ELR (cell line): ENCODE measurements at places on chromosomes 2 and 18.
A peak's percentile ranks its signal among the peaks of the same experiment; 100 is the strongest.

DNA sequence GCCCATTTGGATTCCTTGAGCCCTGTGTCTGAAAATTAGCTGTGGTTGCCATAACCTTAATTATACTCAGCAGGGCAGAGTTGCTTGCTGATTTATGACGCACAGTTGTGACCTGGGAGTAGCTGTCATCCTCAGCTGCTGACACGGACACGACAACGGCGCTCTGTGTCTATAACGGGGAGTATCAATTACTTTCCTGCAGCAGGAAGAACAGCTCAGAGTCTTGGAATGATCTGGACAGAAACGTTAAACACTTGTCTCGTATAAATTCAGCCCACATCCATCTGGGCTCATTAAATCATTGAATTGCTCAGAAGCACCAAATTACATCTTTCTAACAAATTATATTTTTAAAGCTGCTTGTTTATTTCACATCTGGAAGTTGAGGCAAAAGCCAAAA lies 116.3 kb downstream of the SEPTIN10 start:
- peak; percentile 91 for DNase-seq

DNA sequence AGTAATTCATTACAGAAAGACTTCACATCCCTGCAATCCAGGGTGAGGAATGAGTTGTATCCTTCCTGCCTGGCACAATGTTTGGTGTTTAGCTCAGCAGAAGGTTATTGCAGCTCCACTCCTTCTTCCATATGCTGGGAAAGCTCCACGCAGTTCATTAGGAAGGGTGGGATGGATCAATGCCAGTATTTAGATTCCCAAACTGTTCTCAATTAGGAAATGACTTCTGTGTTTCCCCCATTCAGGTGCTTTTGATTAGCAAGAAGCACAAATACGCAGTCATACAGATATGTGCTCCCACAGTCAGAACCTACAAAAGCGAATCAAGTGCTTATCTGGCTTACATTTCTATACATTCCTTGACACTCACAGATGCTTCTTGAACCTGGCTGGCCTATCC lies 340.6 kb downstream of the NYAP2 start:
- DNase-seq = no peak

- DNase-seq = no peak
Measured at GRCh38 chr2:108560241-108560811, 26.1 kb downstream of the LIMS1 start.

- no peak for DNase-seq
Measured at GRCh38 chr18:68803356-68803755, 5.5 kb downstream of the CCDC102B start.

DNA sequence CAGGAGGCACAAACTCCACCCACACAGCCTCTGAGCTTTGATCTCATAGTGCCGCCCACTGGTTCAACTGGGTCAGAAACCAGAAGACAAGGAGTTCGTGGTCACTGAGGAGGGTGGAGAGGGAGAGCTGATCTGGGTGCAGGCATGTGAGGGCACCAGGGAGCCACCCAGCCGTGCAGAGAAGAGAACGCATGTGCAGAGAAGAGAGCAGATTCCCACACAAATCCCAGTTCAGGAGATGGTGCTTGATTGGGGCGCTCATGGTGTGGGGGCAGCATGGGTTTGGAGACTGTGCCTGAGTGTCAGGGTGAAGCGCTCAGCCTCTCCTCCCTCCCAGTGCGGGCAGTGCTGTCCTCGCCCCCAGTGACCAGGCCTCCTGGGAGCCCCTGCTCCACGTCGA lies 375.2 kb upstream of the MYT1L start:
- DNase-seq = no peak

DNA sequence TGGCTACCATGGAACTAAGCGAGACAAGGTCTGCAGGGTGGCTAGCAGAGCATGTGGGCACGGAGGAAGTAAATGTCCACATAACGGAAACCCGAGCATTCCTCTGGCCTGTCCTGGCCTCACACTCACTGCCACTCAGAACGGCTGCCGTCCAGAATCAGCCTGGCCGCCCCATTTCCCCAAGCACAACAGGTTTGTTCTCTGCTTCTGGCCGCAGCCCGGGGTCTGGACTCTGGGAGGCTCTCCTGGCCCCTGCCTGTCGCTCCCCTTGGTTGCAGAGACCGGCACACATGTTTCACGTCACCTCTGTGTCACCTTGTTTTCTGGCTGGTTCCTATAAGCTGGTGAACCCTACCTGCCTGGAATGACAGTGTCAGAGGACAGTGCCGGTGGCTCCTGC lies 69.3 kb downstream of the GLI2 start:
- DNase-seq = no peak

DNA sequence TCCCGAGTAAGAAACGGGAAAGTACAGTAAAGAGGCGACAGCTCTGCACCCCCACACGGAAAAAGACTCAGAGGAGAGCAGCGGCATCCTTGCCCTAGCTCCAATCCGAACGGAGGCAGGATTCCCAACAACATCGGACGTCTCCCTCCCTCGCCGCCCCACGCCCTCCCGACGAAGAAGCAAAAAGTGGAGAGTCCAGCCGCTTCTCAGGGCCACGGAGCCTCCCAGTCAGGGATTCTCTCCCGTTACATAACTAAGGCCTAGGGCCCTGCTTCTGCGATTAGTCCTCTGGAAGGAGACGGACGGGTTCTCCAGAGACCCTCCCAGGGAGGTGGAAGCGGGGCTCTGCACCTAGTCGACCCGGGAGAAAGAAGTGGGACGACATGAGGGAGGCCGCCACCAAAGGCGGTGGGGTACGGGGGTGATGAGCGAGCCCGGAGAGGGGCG lies 587 bp downstream of the SUMO1 start:
- DNase-seq = peak; percentile 76

DNA sequence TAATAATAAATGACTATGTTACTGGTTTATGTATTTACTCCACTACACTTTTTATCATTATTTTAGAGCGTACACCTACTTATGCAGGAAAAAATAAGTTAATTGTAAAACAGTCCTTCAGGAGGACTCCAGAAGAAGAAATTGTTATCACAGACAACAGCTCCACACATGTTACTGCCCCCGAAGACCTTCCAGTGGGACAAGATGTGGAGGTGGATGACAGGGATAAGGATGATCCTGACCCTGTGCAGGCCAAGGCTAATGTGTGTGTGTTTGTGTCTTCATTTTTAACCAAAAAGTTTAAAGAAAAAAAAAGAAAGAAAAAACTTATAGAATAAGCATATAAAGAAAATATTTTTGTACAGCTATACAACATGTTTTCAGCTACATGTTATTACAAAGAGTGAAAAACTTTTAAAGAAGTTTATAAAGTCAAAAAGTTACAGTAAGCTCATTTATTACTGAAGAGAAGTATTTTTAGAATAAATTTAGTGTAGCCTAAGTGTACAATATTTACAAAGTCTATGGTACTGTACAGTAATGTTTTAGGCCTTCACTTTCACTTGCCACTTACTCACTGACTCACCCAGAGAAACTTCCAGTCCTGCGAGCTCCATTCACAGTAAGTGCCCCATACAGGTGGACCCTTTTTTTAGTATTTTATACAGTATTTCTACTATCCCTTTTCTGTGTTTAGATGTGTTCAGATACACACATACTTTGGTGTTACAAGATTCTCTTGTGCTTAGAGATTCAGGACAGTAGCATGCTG lies 7.5 kb downstream of the TGFBRAP1 start:
- peak; percentile 63 for DNase-seq

- no peak for DNase-seq
Measured at GRCh38 chr2:188511346-188511745, 219.7 kb downstream of the GULP1 start.

GRCh38 chr2:104866883-104867812 lies 13.2 kb downstream of the POU3F3 start:
- no peak for DNase-seq

- DNase-seq = no peak
Measured at GRCh38 chr2:145410086-145410485, 890.2 kb upstream of the ZEB2 start.

DNA sequence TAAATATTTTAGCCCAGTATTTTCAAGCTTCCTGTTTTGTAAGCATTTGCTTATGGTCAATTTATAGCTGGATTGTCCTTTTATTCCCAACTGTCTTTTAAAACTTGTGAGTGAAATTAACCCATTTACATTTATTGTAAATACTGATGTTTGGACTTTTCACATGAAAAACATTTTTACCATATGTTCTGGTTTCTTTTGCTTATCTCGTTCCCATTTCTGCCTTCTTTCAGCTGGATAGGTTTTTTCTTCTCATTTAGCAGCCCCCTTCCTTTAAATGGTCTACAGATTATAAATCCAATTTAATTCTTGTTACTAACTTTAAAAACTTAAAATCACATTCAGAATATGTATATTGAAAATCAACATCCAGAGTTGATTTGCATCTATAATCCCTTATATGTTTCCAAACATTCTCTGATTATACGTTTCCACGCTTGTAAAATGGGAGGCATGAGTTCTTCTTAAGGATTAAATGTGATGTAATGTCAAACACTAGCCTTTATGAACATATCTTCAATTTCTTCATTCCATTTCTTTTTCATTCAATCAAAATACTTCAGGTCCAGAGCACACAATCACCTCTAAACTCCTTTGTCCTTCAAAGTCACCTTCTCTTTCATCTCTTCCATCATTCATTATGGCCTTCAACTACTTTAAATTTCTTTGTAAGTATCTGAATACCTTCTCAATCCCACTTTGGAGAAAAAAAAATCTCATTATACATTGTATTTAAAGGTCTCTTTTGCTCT lies 1.1 kb upstream of the KDM3A start:
- DNase-seq = no peak

DNA sequence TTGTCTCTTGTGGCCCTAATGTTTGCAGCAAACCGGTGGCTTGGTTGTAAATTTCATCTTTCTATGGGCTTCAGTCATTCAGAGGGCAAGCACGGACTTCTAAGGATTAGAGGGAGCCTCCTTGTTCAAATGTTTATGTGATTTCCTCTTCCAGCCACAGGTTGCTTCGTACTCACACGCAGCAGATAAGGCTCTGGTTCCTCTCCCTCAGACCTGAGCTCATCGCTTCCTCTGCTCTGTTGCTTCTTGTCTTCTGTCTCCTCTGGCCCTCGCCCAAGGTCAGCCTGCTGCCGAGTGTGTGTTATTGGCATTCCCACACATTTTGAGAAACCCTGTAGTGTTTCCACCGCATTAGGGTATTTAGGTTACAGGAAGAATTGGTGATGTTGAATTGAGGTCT lies 44.0 kb downstream of the MYL12B start:
- peak; percentile 25 for DNase-seq

GRCh38 chr2:31217465-31218200 lies at the start of gene CAPN14:
Gene CAPN14, minus strand, starts transcription at chr2:31217515. Its CDS starts 12,068 bp downstream, at chr2:31205447.
- no peak for DNase-seq

DNA sequence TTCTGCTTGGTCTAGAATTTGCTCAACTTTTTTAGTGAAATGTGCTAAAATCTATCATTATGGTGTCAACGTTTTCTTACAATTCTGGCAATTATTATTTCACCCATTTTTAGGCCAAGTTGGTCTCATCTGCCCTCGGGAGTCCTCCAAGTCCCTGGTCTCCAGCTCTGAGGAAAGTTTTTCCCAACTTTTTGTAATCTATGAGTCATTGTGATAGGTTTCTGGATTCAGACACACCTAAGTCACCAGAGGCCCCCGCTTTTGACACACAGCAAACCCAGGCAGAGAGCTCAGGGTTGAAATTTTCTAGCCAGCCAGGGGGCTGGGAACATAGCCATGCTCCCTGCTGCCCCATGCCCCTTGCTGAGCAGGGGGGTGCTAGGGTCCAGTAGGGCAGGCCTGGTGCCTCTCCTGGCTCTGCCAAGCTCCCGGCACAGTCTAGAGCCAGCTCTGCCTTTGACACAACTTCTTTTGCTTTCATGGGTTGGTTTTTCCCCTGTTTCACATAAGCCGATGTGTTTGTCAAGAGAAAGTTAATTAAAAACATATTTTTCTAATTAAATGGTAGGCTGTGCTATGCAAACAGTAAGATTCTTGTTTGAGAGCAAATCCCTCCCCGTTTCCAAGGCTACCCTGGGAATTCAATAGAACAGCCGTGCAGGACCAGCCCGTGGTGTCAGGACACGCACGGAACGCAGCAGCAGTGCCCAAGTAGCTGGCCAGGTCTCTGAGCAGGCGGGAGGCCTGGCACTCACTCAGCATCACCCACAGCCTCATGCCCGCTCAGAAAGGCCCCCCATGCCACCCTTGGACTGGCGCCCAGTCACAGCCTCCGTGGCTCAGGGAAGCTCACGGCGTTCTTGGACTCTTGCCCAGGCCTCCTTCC lies 25.5 kb upstream of the SNED1 start:
- no peak for DNase-seq

DNA sequence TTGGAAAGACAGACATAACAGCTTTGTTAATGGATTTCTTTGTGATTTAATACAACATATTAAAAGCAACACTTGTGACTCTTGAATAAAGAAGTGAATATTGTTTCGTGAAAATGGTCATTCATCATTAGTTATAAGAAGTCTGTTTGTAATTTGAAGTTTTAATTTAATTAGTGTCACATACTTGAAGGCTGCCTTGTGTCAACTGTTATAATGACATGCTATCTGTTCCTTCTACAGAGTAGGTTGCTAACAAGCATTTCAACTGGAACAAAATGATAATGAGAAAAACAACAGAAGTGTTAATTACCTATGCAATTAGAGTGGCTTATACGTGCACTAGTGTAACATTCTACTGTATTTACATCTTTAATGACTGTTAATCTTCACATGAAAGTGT lies 624.7 kb downstream of the LRP1B start:
- no peak for DNase-seq

DNA sequence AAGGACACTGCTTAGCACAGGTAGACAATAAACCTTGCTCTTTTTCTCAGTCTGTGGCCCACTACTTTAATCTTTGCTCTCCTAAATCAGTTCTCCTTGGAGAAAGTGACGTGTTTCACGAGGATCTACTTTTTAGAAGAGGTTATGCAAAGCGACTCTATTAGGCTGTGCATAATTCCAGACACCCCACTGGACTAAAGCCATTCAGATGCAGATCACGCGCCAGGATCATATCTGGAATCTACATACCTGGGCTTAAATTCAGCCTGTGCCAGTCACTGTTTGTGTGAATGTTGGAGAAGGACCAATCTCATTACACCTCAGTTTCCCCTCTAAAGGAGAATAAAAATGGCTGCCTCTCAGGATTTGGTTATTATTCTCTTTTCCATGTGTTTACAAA lies 413.0 kb upstream of the MYT1L start:
- no peak for DNase-seq

DNA sequence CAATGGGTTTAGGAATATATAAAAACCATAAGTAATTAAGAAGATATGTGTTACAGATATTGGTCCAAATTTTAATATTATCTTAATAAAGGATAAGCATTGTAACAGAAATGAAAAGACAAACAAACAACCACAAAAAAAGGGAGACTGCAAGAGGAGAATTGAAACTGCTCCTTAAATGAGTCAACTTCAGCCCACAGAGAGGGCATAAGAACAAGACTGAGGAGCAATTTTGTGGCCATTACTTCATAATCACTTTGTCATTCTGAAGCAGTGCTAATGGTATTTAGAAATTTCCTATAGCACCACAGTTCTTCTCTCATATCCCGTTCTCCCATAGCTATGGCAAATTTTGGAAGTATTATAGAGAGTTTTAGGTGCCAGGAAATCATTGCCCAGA lies 193.2 kb upstream of the HNMT start:
- DNase-seq = no peak

- peak; percentile 42 for DNase-seq
Measured at GRCh38 chr2:143171817-143172216, 42.6 kb downstream of the ARHGAP15 start.

GRCh38 chr18:45962461-45962860 lies 4.7 kb downstream of the EPG5 start:
- DNase-seq = peak; percentile 95

- peak; percentile 49 for DNase-seq
Measured at GRCh38 chr2:236569573-236569973, at the start of gene ACKR3. Gene ACKR3, plus strand, starts transcription at chr2:236569825. Its CDS starts 10,641 bp downstream, at chr2:236580466.

- DNase-seq = peak; percentile 56
Measured at GRCh38 chr2:197516393-197516761, 511 bp downstream of the MOB4 start.
